ENCODE measurements at places on chromosomes 12 and 14. TPM values are rescaled to one million over a fixed set of nuclear protein-coding genes. Genes with fewer than 3 reads are reported as not detected.

DNA sequence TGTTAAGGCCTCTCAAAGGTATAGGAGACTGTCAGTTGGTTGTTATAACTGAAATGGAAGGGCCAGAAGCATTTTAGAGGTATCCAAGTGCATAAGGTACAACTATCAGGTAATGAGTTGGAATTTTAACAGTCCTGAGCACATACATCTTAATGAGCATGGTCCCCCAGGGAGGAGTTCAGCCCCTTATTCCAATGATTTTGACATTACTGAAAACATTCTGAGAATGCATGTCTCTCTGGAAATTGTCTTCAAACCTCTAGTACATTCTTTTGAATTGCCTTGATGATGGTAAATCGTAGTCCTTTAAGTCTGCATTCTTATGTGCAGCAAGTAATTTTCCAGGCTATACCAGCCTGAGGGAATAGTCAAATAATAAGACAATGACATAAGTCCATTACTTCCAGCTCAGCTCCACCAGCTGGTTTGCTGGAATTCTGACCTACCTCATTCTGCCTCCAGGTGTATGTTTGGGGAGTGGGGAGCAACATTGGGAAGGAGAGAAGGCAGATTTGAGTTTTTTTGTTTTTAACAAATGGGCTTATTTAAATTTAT, 239.2 kb downstream of the MSRB3 start:
- DNase-seq, result no peak
- no peaks in the 10 kb centered on the region for H3K27me3 ChIP-seq
- no peak overlapping the region for H3K27ac ChIP-seq
- no peaks in the 10 kb centered on the region for H3K4me1 ChIP-seq
- H3K4me3 ChIP-seq, result no peak overlapping the region

GRCh38 chr14:77124345-77125280, 17.0 kb downstream of the ZDHHC22 start:
- no peaks in the 10 kb centered on the region for H3K36me3 ChIP-seq
- DNase-seq, result peak; percentile 89
- H3K27me3 ChIP-seq, result no peaks in the 10 kb centered on the region
- H3K4me1 ChIP-seq, result peaks cover 54% of the 10 kb centered on the region
- peak overlapping the region; percentile 32 for H3K4me3 ChIP-seq

DNA sequence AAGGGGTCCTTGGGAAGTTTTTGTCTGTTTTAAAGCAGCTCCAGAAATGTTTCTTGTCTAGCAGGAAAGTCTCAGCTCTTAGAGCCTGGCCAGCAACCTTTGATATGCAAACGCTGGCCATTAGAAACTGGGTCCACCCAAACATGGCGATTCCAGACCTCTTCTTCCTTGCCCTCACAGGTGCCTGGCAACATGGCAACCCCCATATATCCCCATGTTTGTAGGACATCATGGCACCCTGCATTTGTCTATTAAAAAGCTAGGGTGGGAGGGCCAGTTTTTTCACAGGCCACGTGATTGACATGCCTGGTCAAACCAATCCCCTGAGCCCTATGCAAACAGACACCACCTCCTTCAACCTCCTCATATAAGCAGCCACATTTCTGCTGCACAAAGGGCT, 848.7 kb upstream of the FOXG1 start:
- H3K4me3 ChIP-seq, result no peak overlapping the region
- no peaks in the 10 kb centered on the region for H3K4me1 ChIP-seq
- H3K36me3 ChIP-seq, result no peaks in the 10 kb centered on the region
- no peak for DNase-seq
- no peaks in the 10 kb centered on the region for H3K27me3 ChIP-seq

DNA sequence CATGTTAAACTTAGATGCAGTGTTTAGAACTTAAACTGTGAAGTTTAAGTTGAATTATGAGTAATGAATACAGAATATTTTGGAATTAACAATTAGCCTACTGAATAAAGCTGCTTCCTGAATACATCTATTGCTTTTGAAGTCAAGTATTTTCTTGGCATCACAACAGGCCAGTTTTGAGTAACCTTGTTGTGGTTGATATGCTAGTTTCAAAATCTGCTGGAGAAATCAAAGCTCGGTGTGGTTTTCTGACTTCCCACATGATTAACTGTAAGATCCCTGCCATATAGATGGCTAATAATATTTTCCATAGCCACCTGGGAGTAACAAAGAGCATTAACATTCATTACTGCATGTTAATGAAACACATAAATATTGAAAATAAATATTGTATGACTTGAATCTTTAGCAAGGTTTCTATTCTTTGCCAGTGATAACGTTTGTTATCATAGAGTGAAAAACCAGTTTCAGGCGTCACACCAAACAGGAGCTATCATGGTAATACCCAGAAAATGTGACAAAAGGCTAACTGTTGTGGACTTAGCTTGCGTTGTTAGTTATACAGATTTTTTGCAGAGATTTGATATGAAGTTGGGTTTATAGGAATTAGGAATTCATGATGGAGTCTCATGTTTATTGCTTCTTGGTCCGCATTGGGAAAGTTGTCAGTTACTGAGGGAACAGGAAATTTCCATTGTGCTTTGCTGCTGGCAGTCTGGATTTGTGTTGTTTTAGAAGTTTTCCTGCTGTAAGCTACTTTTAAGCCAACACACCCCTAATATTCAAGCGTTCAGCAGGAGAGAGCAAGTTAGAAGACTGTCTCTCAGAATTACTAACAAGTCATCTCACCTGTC, 32.1 kb downstream of the PPFIBP1 start:
- peaks cover 22% of the 10 kb centered on the region for H3K4me1 ChIP-seq
- H3K4me3 ChIP-seq, result peak overlapping the region; percentile 33
- H3K27ac ChIP-seq, result no peak overlapping the region
- H3K27me3 ChIP-seq, result no peaks in the 10 kb centered on the region

DNA sequence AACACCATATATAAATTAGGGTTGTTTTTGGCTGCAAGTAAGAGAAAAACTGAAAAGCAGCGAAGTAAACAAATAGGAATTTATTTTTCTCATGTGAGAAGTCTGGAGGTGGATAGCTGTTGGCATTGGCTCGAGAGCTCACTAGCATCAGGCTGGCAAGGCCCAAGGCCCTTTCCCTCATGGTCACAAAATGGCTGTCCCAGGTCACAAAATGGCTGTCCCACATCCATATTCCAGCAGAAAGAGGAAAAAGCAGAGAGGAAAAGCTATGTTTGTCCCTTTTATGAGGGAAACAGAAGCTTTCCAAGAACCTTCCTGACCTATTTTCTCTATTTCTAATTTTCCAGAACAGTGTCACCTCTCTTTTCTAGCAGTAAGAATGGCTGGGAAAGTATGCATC, 7.5 kb downstream of the CCDC60 start:
- no peak for DNase-seq
- H3K4me3 ChIP-seq, result no peak overlapping the region
- no peaks in the 10 kb centered on the region for H3K36me3 ChIP-seq
- no peaks in the 10 kb centered on the region for H3K27me3 ChIP-seq

GRCh38 chr12:22810036-22810435, 185.1 kb downstream of the ETNK1 start:
- H3K4me1 ChIP-seq, result no peaks in the 10 kb centered on the region
- no peak for DNase-seq

DNA sequence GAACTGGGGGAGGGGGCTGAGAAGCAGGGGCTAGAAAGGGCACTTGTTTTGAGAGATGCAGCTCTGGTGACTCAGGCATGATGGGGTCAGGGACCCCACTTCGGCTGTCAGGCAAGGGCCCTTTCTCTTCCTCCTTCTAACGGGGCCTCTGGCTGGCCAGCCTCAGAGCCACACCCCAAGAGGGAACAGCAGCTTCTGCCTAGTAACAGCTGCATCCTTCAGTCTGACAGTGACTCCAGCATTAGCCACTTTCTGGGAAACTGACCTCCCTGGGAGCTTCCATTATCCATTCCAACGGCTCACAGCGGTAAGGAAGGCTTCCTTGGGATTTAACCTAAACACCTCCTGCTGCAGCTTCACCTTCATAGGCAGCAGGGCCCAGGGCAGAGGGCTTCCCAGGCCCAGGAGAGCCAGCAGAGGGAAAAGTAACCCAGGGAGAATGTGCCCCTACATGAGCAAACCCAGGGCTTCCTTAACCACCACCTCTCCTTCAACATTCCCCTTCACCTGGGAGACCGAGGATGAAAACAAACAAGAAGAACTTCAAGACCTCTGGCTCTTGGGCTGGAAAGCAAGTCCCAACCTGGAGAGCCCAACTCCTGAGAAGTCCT, 2.7 kb downstream of the NCKAP5L start:
- no peak for DNase-seq
- no peaks in the 10 kb centered on the region for H3K36me3 ChIP-seq

The PLEKHD1 gene
- total RNA-seq, result 0.12 TPM

The RAD9B gene
- 1.7 TPM for total RNA-seq

The PMCH gene
- total RNA-seq, result not detected
